ENCODE measurements at places on chromosomes 6 and 20.

- DNase-seq = peak; percentile 58
These were observed at the start of gene FNDC11 for GRCh38 chr20:63553933-63554290. Gene FNDC11, plus strand, starts transcription at chr20:63554159. Its CDS starts 1,505 bp downstream, at chr20:63555664.

GRCh38 chr6:67666177-67666964 is 968.7 kb upstream of the ADGRB3 start:
- DNase-seq = no peak

- peak; percentile 92 for DNase-seq
These were observed 7.3 kb downstream of the VWA7 start for GRCh38 chr6:31769684-31770371.

GRCh38 chr6:5636210-5637030 is 370.3 kb downstream of the NRN1 start:
- DNase-seq = no peak

GRCh38 chr6:56176741-56177140 is 70.6 kb downstream of the COL21A1 start:
- DNase-seq = no peak

DNA sequence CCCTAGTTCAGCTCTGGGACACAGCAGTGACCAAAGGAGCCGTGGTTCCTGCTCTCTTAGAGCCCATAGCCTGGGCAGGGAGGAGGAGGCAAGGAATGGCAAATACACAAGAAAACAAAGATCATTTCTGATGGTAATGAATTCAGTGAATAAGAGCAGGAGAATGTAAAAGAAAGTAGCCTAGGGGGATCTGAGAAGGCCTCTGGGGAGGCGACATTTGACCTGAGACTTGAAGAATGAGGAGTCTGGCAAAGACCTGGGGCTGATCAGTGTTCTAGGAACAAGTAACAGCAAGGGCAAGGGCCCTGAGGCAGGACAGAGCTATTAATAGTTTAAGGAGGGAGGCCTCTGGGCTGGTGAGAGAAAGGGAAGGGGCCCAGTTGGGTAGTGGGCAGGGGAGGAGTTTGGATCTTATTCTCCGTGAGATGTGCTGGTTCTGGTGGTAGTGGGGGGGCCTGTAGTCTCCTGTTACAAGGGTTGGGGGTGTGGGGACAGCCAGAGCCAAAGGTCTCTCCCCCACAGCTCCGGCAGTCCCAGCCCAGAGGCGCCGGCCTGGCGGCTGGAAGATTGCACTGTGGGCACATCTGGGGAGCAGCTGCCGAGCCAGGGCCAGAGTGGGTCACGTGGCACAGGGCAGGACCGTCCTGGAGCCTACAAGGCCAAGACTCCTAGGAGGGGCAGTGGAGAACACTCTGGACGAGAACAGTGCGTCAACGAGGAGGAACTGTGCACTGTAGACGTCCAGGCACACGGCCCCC is 9.3 kb upstream of the ID1 start:
- peak; percentile 94 for DNase-seq

GRCh38 chr6:75278474-75279077 is 6.0 kb downstream of the TMEM30A start:
- DNase-seq = no peak

DNA sequence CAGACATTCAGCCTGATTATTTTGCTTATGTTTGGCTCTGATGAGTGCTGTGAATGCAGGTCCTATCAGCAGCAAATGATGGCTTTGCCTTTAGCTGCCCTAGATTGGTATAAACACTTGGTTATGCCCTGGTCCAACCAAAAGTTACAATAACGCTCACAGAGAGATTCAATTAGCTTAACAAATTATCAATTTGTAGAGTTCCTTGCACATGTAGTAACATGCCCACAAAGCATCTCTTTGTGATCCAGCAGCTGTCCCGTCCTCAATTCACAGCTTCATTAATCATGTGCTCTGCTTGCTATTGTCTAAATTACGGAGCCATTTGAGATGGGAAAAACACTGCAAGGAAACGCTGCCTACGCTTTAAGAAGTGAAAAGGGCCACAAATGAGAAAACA is 457.9 kb downstream of the HDGFL1 start:
- DNase-seq = no peak
